ENCODE measurements at places on chromosomes 3 and 15. TPM values are rescaled to one million over a fixed set of nuclear protein-coding genes. Genes with fewer than 3 reads are reported as not detected.

The ANKUB1 gene
- not detected for total RNA-seq

The UPK1B gene
- 0.36 TPM for total RNA-seq

The CKMT1A gene
- total RNA-seq: not detected

The RUBCN gene
- 23.2 TPM for total RNA-seq

The KCNMB2 gene
- 1.1 TPM for total RNA-seq

- DNase-seq: no peak
- no peak overlapping the region for H3K4me3 ChIP-seq
- no peaks in the 10 kb centered on the region for H3K36me3 ChIP-seq
These were observed 1.4 kb downstream of the LYSMD2 start for GRCh38 chr15:51736069-51736468.

DNA sequence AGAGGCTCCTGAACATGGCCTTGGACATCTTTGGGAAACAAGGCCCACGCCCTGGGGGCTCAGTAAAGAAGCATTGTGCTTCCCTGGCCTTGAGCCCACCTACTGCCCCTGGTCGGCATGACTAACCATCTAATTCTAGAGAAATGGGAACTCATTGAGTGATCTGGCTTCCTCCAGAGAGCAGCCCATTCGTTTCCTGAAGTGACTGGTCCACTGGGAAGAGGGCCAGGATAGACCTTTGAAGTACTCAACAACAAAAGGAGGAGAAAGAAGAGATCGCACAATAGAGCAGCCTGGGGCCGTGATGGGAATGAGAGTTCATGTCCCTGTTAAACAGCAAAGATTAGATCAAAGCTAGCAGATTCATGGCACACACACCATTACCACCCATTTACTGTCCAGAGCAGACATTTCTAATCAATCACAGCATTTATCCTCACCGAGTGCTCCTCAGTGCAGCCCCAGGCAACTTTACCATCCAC, 514.4 kb upstream of the PROK2 start:
- H3K36me3 ChIP-seq: no peaks in the 10 kb centered on the region
- DNase-seq: peak; percentile 90
- H3K4me3 ChIP-seq: no peak overlapping the region
- H3K27me3 ChIP-seq: peaks cover 8% of the 10 kb centered on the region
- no peaks in the 10 kb centered on the region for H3K4me1 ChIP-seq
- H3K27ac ChIP-seq: no peak overlapping the region

- no peaks in the 10 kb centered on the region for H3K36me3 ChIP-seq
- H3K27ac ChIP-seq: no peak overlapping the region
- no peak overlapping the region for H3K4me3 ChIP-seq
- H3K4me1 ChIP-seq: no peaks in the 10 kb centered on the region
These were observed 71.0 kb upstream of the NR2E3 start for GRCh38 chr15:71739355-71739754.

- no peak for DNase-seq
- H3K4me1 ChIP-seq: peaks cover 15% of the 10 kb centered on the region
- H3K27me3 ChIP-seq: peaks cover 2% of the 10 kb centered on the region
- H3K36me3 ChIP-seq: no peaks in the 10 kb centered on the region
- H3K27ac ChIP-seq: peak overlapping the region; percentile 77
These were observed 3.6 kb downstream of the SLC51A start for GRCh38 chr3:196219970-196220311.

DNA sequence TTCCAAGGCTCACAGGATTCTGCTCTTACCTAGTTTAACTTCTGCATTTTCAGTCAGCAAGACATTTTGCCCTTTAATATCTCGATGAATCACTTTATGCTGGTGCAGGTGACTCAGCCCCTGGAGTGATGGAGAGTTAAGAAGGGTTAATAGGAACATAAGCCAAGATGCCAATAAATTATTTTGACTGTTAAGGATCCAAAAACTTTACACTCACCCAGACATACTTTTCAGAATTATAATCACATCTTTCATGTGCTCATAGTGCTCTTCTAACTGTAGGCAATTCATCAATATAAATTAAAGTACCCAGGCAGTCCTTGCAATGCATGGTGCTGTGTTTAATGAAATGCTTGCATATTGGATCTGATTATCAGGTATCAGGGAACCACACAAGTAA, 164.1 kb upstream of the SLC2A2 start:
- H3K27ac ChIP-seq: no peak overlapping the region
- peaks cover 13% of the 10 kb centered on the region for H3K4me1 ChIP-seq
- H3K36me3 ChIP-seq: no peaks in the 10 kb centered on the region
- DNase-seq: no peak
- H3K27me3 ChIP-seq: no peaks in the 10 kb centered on the region

GRCh38 chr3:26627080-26627479, 4.5 kb downstream of the LRRC3B start:
- no peak overlapping the region for H3K27ac ChIP-seq
- no peaks in the 10 kb centered on the region for H3K27me3 ChIP-seq

DNA sequence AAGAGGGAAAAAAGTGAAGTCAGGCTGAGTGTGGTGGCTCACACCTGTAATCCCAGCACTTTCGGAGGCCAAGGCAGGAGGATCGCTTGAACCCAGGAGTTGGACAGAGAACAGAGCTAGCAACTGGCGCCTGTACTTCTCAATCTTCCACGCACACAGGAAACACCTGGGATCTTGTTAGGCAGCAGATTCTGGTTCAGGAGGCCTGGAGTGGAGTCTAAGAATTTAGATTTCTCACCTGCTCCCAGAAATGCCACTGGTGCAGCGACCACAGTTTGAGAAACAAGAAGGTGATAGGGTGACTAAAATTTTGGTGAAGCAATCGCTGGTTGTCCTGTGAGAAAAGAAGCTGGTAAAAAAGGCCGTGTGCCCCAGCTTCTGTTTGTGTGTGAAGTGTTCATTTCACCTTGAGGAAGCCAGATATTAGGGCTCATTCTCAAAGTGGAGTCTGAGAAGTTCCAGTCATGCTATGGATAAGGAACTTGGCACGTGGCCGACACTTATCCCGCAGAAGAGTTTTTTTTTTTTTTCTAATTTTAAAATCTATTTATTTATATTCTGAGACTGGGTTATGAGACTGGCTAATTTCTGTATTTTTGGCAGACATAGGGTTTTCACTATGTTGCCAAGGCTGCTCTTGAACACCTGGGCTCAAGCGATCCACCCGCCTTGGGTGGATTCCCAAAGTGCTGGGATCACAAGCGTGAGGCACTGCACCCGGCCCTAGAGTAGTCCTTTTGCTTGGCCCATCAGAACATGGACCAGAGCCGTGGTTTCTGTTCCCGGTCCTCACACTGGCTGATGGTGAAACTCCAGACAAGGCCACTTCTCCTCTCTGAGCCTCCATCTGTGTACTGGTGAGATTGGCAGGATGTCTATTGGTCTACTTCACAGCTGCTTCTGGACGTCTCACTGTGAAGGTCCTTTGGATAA, 324.6 kb upstream of the PROK2 start:
- no peaks in the 10 kb centered on the region for H3K4me1 ChIP-seq
- H3K27ac ChIP-seq: no peak overlapping the region
- DNase-seq: no peak
- H3K36me3 ChIP-seq: no peaks in the 10 kb centered on the region
- H3K4me3 ChIP-seq: no peak overlapping the region

- DNase-seq: peak; percentile 93
- H3K4me3 ChIP-seq: no peak overlapping the region
- peak overlapping the region; percentile 83 for H3K27ac ChIP-seq
- H3K27me3 ChIP-seq: no peaks in the 10 kb centered on the region
- H3K4me1 ChIP-seq: peaks cover 29% of the 10 kb centered on the region
- peaks cover 17% of the 10 kb centered on the region for H3K36me3 ChIP-seq
These were observed 11.9 kb downstream of the GPR176 start for GRCh38 chr15:39908186-39908585.

GRCh38 chr3:27532426-27533260, 48.5 kb upstream of the SLC4A7 start:
- H3K27ac ChIP-seq: peak overlapping the region; percentile 93
- DNase-seq: no peak
- H3K27me3 ChIP-seq: no peaks in the 10 kb centered on the region
- no peaks in the 10 kb centered on the region for H3K36me3 ChIP-seq
- H3K4me1 ChIP-seq: peaks cover 43% of the 10 kb centered on the region
